Activated CD4-positive, alpha-beta T cell treated with anti-CD3 and anti-CD28 coated beads, Interleukin-2, amount 50 U/mL, for 48 hours (primary cell): ENCODE measurements at places on chromosomes 11 and 22.

DNA sequence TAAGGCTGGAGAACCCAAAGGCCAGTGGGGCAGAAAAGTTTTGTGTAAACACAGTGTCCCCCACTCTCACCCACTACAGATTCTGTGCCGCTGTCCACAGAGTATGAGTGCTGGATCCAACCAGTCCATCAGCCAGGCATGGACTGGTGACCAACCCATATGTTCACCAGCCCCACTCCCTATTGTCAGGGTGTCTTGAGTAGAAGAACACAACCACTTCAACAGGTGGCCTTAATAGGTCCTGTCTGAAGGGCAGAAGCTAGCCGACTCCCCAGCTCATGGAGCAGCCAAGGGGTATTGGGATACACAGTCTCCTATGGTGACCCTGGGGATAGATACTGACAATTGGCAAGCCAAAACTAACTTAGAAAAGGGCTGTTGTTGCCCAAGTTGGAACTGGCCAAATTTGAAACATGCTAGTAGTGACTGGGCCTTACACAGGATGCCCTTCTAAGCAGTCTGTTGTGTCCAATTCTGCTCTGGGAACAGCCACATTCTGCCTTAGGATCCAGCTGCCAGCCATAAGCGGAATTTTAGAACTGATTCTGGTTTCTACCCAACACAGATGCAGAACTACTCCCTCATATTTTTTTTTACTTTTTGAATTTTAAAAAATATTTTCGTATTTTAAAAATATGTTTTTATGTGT, 19.8 kb upstream of the PGM2L1 start:
- DNase-seq = no peak

DNA sequence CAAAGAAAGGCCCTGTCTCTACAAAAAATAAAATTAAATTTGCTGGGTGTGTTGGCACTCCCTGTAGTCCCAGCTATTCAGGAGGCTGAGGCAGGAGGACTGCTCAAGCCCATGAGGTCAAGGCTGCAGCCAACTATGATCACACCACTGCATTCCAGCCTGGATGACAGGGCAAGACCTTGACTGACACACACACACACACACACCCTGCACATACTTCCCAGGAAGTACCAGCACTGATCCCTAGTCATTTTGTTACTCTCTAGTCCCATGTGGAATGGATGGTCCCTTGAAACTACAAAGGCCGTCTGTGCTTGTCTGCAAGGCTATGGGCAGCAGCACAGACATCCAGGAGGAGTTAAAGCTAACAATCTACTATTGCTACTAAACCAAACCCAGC, 59.7 kb upstream of the CYP2D6 start:
- no peak for DNase-seq

DNA sequence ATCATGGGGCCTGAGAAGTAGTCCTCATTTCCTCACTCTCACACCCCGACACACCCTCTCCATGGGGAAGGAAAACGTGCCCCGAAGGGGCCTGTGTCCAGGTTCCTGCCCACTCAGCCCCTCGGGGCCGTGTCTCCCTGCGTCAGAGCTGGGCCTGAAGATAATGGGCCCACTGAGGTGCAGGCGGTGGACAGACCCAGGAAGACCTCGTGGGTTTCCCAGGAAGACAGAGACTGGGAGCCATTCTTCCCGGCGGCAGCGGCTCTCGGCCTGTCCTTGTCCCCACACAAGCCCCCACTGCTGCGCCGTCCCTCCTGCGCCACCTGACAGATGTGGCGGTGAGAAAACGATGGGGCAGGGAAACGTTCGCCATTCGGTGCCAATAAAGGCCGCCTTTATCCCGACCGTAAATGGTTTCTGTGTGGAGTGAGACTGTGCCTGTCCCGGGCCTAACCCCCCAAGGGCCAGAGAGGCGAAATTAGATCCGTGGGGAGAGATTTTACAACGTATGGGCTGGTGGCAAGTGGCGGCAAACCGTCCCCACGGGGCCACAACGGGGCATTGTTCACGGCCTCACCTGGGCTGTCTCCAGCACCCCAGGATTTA, 89.0 kb downstream of the CDKN1C start:
- DNase-seq = no peak

- peak; percentile 76 for DNase-seq
Measured at GRCh38 chr11:123429913-123430720, at the start of gene GRAMD1B. TSS of gene GRAMD1B (plus strand) at chr11:123430269. CDS start at chr11:123430793, 524 bp downstream.

GRCh38 chr11:70122490-70123198, 44.5 kb downstream of the ANO1 start:
- DNase-seq = no peak

DNA sequence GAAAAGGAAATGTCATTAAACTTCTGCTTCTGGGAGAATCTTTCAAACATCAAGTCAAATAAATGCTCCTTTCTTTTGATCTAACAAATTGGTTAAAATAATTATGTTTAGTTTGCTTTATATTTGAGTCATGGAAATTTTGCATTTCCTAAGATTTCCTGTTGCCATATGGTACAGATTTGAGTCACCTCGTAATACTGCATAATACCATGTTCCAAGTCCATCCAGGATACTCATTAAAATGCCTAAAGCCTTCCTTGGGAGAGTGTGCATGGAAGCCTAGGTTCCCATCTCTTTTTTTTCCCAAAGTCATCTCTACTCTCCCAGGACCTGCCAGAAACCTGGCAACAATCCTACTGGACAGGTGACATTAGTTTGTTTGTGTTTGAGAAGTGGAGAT, 4.2 kb downstream of the OR9I1 start:
- no peak for DNase-seq

GRCh38 chr11:6646918-6647679, 8.5 kb downstream of the DCHS1 start:
- no peak for DNase-seq

GRCh38 chr11:4072668-4073285, 21.8 kb upstream of the RRM1 start:
- DNase-seq = peak; percentile 32

- DNase-seq = peak; percentile 51
Measured at GRCh38 chr11:13668957-13669521, 571 bp downstream of the FAR1 start.

- no peak for DNase-seq
Measured at GRCh38 chr11:111729071-111729830, 36.9 kb downstream of the PPP2R1B start.

DNA sequence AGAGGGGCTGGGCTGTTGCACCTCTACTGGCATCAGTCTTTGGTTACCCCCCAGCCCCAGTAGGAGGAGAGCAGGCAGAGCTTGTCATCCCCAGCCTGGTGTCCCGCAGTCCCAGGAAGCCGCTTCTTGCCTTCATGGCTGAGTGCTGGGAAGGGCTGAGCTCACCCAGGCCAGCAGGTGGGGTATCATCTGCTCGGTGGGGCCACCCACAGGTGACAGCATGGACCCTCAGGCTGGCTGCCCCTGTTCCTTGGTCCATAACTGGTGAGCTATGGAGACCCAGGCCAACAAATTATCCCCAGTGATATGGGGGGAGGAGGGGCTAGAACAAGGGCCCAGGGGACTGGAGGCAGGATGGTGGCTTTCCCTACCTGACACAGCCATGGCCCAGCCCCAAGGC, 6.5 kb upstream of the RHOD start:
- DNase-seq = no peak

DNA sequence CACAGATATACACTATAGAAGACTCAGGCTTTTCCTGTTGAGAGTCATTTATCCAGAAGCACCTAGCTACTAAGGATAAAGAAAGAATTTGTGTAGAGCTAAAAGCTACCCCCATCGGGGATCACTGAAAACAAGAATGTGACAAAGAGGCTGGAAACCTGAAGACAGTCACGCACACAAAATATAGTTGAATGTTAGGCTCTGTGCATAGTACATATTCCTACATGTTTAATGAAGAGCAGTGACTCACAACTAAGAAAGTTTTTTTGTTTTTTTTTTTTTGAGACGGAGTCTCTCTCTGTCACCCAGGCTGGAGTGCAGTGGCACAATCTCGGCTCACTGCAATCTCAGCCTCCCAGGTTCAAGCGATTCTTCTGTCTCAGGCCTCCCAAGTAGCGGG, 8.4 kb downstream of the OR10V1 start:
- DNase-seq = no peak

DNA sequence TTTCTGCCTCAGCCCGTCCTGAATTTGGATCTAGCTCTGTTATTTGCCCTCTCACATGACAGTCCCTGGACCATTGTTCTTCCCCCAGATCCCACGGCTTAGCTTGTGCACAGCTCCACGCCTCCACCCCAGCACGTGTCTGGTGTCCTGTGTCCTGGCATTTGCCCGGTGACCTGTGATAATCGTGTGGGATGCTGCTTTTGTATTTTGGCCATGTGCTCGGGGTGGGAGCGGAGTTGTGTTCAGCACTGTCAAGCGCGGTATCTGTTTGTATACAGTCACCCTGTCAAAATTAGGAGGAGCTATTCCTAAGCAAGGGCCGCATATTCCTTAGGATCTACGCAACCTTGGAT, 11.9 kb downstream of the ADAMTS8 start:
- no peak for DNase-seq

- peak; percentile 21 for DNase-seq
Measured at GRCh38 chr11:134261626-134262488, 8.5 kb downstream of the ACAD8 start.

DNA sequence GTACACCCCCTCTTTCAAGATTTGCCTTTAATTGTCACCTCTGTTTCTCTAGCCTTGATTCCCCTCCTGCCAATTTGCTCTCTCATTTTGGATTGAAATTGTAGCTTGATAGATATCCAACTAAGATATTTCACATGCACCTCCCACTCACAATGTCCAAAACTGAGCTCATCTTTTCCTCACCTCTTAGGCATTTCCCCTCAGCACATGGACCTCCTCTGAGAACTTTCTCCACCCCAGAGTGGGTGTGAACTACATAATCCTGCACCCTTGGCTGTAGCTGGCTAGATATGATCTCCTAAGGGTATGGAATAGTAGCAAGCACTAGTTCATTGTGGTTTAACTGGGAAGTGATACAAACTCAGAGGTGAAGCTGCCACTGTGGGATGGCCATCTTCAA, 91.5 kb upstream of the SESN3 start:
- DNase-seq = no peak

- DNase-seq = no peak
Measured at GRCh38 chr11:130694488-130695045, 221.7 kb downstream of the SNX19 start.

DNA sequence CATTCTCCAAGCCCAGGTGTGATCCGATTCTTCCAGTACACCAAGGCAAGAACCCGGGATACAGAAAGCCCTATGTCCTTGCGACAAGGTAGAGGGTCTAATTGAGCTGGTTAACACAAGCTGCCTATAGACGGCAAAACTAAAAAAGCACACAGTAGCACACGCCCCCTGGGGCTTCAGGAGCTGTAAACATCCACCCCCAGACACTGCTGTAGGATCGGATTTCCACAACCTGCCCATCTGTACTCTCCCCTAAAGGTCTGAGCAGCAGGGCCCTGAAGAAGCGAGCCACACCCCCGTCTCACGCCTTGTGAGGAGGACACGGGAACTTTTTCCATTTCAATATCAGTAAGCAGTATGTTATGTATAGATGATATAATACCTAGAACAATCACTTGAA, 624.7 kb downstream of the BUD13 start:
- no peak for DNase-seq

- DNase-seq = no peak
Measured at GRCh38 chr11:12163181-12163941, 53.0 kb downstream of the MICAL2 start.

DNA sequence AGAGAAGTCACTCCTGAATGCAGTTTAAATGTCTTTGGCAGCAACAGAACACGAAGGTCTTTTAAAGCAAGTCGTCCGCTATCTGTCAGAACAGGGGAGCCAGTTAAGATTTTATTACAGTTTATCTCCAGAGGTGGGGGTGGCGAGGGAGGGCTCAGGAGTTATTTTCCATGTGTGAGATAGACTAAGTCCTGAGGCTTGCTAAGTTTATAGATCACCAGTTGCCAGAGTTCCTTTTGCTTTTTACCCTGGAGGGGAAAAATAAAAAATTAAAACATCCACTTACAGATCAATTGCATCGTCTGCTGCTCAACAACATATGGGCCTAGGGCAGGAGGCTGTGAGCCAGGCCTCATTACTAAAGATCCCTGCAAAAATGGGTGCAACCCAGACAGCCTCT, 90.7 kb downstream of the SNX19 start:
- DNase-seq = no peak

- DNase-seq = no peak
Measured at GRCh38 chr11:34344768-34345539, 12.9 kb downstream of the ABTB2 start.

GRCh38 chr11:44651535-44652155, 75.1 kb upstream of the TSPAN18 start:
- DNase-seq = no peak

- DNase-seq = peak; percentile 69
Measured at GRCh38 chr11:121494355-121495099, 41.8 kb upstream of the SORL1-AS1 start.

- no peak for DNase-seq
Measured at GRCh38 chr11:129951201-129951865, 51.3 kb downstream of the PRDM10 start.

DNA sequence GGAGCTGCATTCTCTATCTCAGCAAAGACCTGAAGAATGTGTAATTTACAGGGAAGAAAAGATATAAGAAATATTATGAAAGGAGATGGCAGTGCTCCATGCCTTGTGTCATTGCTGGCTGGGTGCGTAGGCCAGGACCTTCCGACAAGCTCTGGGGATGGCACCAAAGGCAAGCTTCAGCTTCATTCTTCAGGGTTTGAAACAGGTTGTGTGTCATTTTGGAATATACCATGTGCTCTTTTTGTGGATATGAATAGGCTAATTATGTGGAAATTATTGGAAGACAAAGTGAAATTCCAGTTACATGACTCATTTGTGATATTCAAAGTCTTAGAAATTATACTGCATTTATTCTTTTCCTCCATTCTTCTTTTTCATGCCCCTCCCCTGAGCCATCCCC, 5.7 kb upstream of the KIRREL3 start:
- no peak for DNase-seq

- no peak for DNase-seq
Measured at GRCh38 chr22:39269095-39269790, 24.5 kb upstream of the PDGFB start.

GRCh38 chr11:112229746-112230433, 3.7 kb downstream of the PTS start:
- DNase-seq = no peak

DNA sequence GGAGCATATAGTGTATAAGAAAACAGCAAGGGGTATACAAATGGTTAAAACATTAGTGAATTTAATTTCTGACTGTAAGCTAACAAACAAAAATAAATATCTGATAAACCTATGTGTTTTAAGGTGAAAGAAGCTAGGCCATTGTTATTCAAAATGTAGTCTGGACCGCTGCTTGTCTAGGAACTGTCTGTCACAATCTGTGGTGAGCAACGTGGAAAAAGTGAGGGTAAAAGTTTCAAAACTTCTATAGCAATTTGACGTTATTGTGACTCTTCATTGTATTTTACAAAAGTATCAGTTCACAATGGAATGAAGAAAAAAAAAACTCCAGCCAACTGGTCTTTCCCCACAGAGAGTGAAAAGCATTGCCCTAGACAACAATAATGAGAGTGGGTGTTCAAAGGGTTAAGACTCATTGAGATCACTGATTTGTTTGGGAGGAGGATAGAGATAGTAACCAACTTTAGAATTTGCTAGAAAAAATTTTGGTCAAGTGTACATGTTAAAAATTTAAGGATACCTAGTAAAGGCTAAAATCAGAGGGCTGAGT, 79.1 kb downstream of the UVRAG start:
- no peak for DNase-seq
